EL (cell line): ENCODE measurements at places on chromosomes 1 and 21.

- DNase-seq: no peak
Observed at GRCh38 chr1:31414980-31415370, 2.0 kb downstream of the SERINC2 start.

DNA sequence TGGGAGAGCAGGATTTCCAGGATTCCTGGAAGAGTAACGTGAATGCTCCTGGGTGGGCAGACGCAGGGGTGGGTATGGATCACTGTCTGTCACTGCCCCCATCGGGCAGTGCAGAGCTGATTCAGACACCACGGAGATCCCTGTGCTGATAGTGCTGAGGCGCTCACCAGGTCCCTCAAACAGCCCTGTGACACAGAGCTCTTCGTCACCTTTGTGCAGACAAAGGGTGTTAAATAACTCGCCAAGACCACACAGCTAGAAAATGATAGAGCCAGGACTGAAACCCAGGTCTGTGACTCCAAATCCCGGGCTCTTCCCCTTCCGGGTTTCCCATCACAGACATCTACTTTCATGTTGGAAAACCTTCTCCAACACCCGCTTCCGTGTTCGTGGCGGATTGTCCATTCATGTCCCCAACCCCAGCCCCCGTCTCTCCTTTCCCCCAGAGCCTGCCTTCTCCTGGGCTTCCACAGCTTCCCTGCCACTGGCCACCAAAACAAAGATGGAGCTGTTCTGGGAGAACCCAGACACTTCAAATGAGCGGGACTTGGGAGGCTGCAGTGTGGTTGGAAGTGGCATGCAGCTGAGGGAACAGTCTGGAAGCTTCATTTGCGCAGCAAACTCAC is 2.6 kb downstream of the EFHD2 start:
- DNase-seq: peak; percentile 20

GRCh38 chr1:81937791-81938450 is 137.2 kb downstream of the ADGRL2 start:
- no peak for DNase-seq

- DNase-seq: peak; percentile 58
Observed at GRCh38 chr1:224615861-224616755, at the start of gene CNIH3. Gene CNIH3 (plus strand): TSS chr1:224616317. CDS start chr1:224617175, 858 bp downstream.

DNA sequence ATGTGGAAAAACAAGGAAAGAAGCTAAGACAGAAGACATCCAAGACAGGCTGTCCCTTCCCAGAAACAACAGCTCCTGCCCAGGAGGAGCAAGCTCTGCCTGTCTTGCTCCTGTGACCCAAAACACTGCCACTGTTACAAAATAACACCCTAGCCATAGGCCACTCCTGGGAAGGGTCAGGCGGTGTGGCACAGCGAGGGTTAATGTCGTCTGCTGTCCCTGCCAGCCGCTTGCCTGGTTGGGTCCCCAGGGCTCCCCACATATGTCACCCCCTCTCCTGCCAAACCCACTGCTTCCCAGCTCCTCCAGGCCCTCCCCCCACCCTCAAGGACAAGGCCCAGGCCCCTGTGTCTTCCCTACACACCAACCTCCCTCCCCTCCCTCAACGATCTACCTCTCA is 3.9 kb upstream of the NHLH1 start:
- DNase-seq: no peak

- no peak for DNase-seq
Observed at GRCh38 chr1:46043458-46044017, 88.9 kb downstream of the PIK3R3 start.

DNA sequence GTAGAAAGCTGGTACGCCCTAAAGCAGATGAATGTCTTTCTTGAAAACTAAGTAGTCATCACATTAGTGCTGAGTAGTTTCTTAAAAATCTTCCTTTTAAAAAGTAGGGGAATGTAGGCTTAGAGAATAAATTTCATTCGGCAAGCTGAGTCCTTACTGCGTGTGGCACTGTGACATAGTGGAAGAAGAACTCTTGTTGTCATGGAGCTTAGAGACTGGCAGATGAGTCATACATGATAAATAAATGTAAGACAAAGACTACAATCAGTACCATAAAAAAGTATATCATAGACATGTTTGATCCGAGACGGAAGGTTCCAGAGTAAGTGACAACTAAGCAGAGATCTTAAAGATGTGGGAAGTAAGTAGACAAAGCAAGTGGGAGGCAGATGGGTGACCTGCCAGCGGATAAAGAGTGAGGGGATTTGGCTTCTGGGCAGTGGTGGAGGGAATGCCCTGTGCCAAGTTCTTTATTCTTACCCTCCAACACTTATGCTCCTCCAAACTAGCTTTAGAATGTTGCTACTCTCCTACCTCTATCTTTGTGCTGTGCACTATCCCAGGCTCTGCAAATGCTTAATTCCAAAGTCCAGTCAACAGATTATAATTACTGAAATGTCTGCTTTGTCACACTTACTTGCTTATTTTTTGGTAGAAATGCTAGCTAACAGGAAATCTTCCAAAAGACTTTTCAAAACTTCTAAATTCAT is 608.5 kb upstream of the USP24 start:
- peak; percentile 59 for DNase-seq

DNA sequence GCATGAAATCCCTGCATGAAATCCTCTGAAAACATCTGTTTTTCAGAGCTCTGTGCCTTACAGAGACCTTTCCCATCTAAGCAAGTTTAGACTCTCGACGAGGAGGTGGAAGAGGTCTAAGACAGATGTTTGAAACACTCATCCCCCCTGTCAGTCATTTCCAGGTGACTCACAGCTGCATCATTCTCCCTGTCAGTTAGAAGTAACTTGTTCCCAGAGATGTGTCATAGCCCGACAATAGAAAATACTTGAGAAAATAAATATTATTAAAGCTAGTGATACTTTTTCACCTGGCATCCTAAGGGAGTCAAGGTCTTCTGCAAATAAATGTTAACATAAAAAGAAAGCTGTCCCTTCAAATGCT is 41.6 kb upstream of the SEC16B start:
- DNase-seq: peak; percentile 52

DNA sequence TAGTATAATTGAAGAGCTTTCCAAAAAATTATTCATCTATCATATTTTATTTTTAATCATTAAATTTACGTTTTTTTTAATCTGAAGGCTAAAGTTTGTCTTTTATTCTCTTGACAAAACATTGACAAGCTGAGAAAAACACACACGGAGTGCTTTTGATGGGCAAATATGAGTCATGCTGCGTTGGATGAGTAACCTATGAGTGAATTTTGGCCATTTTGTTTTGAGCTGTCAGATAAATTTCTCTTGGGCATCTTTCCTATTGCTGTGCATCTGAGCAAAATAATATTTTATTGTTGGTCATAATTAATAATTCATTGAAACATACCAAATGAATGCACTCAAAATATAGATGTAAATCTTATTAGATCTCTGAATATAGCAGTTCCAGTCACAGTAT is 1144.1 kb upstream of the ADGRL2 start:
- DNase-seq: peak; percentile 18

- DNase-seq: no peak
Observed at GRCh38 chr1:155077758-155078445, 735 bp upstream of the EFNA3 start.

GRCh38 chr1:111717450-111717849 is 21.7 kb downstream of the INKA2 start:
- no peak for DNase-seq

- no peak for DNase-seq
Observed at GRCh38 chr1:192810253-192810880, 1.5 kb downstream of the RGS2 start.
